ENCODE measurements at places on chromosomes 4 and X.
A peak's percentile ranks its signal among the peaks of the same experiment; 100 is the strongest.

GRCh38 chrX:19195243-19195610 lies 73.0 kb upstream of the ADGRG2 start:
- no peak for DNase-seq

DNA sequence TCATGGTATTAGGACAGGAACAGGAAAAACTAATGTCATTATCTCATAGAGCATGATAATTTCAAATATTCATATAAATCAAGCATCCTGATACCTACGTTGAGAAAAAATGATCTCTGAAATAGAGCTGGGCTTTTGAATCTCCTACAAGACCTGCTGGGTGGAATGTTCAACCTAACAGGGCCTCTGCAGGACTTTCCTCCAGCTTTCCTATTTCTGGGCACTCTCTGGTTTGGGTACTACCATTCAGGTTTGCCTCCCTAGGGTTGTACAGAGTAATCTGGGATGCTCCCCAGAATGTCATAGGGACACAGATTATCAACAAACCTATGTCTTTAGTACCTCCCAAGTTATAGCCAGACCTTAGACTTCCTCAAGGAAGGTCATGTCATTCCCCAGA lies 108.9 kb downstream of the CDS1 start:
- no peak for DNase-seq

- DNase-seq, result peak; percentile 81
Measured at GRCh38 chr4:156230176-156230575, 276.5 kb upstream of the CTSO start.

DNA sequence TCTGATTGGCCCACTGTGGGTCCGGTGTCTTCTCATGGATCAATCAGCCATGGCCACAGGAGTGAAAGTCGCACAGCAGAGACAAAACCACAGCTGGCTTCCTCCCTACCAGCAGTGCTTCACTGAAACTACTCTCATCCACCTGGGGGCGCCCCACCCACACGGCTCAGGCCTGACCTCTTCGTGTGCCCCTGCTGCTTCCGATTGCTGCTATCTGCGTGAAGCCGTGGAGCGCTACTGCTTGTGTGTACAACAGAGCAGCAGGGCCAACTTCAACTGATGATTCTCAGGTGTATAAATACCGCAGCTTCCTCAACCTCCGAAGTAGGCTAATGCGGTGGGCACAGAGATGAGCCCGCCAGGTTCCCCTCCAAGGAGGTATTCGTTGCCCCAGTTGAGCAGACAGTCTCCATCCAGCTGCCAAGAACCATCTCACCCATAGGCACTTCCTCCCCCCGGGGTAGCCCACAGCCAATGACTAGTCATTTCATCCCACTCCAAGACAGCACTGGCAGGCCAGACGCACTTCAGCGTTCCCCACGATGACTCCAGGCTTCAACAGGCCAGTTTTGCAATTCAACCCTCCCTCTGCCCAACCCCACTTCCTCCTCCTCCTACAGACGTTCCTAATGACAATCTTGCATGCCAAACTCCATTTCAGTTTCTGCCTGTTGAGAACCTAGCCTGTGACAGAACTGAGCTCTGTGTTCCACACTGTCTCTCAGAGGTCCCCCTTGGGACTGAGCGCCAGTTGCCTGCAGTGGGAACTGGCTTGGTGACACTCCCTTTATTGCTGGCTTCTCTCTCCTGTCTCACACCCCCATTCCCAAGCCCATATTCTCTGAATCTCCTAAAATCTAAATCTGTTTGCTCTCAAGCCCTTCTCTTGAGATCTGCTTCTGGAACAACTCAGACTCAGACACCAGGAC lies 41.3 kb upstream of the ATP6AP2 start:
- peak; percentile 75 for DNase-seq

- DNase-seq, result no peak
Measured at GRCh38 chr4:165965503-165965902, 92.5 kb downstream of the TLL1 start.

GRCh38 chr4:21202959-21203358 lies 502.7 kb downstream of the PACRGL start:
- no peak for DNase-seq

DNA sequence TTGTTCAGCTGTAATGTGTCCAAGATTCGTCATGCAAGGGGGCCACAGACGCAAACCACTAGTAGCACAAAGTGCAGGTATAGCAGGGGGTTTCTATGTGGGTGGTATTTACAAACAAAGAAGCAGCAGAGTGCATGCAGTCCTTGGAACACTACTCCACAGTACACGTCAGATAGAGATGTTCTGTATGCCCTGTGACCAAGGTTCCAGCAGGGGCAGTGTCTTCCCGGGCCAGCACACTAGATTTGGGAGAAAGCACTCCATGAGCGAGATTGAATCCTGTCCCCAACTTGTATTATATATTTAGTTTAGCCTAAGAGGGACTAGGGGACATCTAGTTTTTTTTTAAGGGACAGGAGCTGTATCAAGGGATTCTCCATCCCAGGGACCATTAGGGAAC lies 54.4 kb upstream of the ESX1 start:
- no peak for DNase-seq

DNA sequence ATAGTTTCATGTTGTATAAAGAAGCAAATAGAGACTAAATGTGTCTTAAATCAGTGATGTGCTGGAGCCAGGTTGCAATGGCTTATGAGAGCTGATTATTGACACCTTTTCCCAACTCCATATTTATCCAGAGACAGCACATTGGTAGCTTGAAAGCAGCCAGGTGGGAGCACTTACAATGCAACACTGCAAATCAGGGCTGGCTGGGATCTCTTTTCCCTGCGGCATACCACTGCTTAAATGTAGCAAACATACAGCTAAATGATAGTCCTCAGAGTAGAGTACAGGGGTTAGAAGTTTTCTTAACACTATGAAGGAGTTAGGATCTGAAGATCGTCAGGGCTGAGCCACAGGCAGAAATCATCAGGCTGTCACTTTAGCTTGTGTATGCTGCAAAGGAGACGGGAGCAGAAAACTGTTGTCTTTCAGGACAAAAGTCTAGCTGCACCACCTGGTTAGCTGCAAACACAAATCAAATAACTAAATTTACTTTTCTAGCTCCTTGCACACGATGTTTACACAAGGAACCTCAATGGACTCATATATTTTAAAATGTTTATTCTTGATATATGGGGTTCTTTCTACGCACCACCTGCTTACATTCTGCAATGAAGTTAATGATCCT lies 527.3 kb downstream of the TLL1 start:
- no peak for DNase-seq

- no peak for DNase-seq
Measured at GRCh38 chr4:142098900-142099545, 462.6 kb downstream of the IL15 start.

- no peak for DNase-seq
Measured at GRCh38 chr4:56272927-56273326, 114.4 kb downstream of the AASDH start.

- peak; percentile 43 for DNase-seq
Measured at GRCh38 chrX:110136136-110136535, 133.2 kb downstream of the TMEM164 start.

DNA sequence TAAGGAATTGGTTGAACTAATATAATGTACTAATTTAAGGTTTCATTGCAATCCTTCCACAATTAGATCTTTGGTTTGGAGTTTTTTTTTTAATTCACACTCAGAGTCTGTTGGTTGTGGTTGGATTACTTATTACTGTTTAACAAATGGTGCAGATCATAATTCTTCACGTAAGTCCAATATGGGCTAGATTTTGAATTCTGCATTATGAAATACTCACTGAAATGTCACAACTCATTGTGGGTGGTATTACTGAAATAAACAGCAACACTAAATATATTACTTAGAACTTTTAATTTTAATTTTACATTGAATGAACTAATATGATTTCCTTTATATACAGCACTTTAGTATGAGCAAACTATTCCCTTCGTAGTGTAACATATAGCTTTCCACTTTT lies 94.2 kb upstream of the MYOZ2 start:
- peak; percentile 48 for DNase-seq

GRCh38 chr4:59994118-59994517 lies 1206.0 kb upstream of the ADGRL3 start:
- no peak for DNase-seq

GRCh38 chr4:148438047-148438446 lies 4.2 kb downstream of the NR3C2 start:
- no peak for DNase-seq

- DNase-seq, result no peak
Measured at GRCh38 chrX:151694661-151695582, at the start of gene PRRG3. Gene PRRG3 (plus strand): TSS chrX:151695458. CDS start chrX:151698815, 3,357 bp downstream.

DNA sequence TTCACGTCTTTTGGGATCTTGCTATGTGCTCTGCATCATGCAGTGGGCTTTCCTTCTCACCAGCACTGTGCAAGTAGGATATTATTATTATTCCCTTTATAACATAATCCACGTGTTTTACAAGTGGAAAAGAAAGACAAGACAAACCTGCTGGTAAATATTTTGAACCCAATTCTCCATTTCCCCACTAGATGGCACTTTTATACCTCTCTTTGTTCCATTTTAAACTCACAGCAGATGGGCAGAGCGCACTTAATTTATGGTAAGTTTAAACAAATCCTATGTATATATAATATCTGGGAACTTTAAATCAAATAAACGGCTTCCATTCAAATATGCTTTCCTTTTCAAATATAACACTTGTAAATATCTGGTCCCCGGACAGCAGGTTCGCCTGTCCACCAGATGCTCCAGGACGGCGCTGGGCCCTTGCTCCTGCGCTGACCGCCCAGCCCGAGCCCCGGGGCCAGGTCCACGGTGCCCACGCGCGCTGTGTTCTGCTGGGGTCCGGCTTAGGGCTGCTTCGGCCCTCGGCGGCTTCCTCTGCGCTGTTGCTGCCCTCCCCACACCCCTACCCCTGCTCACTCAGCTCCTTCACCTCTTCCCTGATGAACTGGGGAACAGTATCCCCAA lies 31.1 kb downstream of the F11 start:
- peak; percentile 61 for DNase-seq

- no peak for DNase-seq
Measured at GRCh38 chr4:79513576-79513975, 105.5 kb upstream of the GK2 start.

- DNase-seq, result peak; percentile 88
Measured at GRCh38 chr4:123449780-123450179, 53.2 kb downstream of the SPRY1 start.

DNA sequence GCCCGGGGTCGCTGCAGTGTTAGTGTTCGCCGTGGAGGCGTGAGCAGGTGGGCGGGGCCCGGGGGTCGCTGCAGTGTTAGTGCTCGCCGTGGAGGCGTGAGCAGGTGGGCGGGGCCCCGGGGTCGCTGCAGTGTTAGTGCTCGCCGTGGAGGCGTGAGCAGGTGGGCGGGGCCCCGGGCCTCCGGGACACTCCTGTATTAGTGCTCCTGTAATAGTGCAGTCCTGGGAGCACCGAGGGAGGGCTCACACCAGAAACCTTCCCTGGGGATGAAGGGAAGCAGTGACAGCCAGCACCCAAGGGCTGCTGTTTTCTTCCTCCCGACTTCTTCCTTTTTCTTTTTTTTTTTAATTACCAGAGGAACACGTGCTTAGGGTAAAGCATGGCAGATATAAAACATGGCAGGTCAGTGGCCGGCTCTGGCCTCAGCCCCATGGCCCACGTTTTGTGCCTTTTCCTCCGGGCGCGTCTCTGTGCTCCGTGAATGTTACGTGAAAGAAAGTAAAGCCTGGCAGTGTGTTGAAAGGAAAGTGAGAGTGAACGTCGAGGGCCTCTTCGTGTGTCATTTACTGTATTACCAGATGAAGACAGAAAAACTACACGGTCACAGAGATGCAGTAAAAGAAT lies 42.0 kb downstream of the PCGF3 start:
- no peak for DNase-seq

DNA sequence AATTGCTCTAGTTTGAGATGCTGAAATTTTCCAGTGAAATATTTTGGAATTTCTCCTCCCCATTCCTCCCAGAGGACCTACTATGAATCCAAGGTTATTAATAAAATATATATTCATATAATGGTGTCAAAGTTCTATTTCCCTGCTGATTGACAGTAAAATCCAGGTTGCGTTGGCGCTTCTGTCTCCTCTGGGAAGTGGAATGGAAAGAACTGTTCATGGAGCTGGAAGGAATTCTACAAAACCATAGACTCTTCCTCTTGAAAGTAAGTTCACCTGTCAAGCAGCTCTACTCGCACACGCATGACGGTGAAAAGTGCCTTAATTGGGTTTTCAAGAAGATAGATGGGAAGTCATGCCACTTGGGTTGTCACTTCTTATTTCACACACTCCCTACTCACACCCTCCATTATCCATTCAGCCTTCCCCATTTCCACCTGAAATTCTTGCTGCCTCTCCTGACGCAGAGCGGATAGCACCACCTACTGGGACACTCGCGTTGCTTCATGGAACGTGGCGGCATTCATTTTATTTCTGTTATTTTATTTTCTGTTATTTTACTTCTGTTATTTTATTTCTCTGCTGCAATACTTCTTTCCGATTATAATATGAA lies 351.6 kb downstream of the NLGN4X start:
- DNase-seq, result no peak

DNA sequence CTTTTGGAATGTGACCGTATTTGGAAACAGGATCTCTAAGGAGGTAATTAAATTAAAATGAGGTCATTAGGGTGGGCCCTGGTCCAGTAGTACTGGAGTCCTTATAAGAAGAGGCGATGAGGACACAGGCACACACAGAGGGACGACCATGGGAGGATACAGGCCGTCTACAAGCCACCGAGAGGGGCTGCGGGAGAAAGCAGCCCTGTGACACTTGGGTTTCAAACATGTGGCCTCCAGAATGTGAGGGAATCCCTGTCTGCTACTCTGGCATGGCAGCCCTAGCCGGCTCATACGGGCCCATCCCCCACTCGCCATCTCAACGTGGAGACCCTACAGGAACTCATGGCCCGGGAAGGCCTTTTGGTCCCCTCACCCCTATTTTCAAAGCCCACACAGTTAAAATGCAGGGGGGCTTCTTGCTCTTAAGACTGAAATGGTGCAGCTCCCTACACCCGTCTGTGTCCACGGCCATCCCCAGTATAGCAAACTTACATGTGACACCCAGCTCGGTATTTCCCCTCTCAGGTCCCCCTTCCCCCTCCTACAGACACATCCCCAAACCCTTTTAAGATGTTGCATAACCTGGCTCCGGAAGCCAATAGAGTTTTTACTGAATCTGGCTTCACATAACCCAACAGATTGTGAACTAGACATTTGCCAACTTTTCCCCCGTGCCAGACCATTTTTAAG lies 124.1 kb upstream of the TBL1X start:
- DNase-seq, result peak; percentile 53

- DNase-seq, result no peak
Measured at GRCh38 chr4:76726176-76726575, 171.8 kb downstream of the SOWAHB start.
